ENCODE measurements at places on chromosomes 13 and 19.
A peak's percentile ranks its signal among the peaks of the same experiment; 100 is the strongest.

- no peak for DNase-seq
Observed at GRCh38 chr13:21777813-21778212, 106.9 kb downstream of the FGF9 start.

- no peak for DNase-seq
Observed at GRCh38 chr19:41769608-41770007, 14.3 kb downstream of the CEACAM6 start.

DNA sequence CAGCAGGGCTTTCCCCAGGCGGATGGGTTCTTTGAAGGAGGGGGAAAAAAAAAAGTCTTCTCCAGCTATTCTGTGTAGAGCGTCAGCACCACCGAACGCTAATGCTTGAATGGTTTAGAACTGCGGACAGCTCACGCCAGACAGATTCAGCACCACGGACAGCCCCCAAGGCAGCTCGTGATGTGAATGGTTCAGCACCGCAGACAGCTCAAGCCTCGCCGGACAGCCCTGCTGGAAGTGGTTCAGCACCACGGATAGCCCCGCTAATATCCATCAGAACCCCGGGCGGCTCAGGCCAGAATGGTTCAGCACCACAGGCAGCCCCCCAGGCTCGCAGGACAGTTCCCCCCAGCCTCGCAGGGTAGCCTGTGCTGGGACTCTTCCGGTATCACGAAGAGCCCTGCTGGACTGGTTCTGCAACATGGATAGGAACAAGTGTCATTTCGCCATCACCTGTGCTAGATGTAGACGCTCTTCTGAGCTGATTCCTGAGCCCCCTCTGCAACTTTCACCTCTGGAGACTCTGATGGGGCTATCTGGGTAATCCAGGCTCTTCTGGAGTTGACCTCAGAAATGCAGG is 4.9 kb upstream of the SMIM17 start:
- peak; percentile 88 for DNase-seq

GRCh38 chr19:48992581-48993174 is 431 bp downstream of the GYS1 start:
- peak; percentile 33 for DNase-seq

- DNase-seq, result no peak
Observed at GRCh38 chr13:46149272-46150133, 32.5 kb downstream of the LCP1 start.

DNA sequence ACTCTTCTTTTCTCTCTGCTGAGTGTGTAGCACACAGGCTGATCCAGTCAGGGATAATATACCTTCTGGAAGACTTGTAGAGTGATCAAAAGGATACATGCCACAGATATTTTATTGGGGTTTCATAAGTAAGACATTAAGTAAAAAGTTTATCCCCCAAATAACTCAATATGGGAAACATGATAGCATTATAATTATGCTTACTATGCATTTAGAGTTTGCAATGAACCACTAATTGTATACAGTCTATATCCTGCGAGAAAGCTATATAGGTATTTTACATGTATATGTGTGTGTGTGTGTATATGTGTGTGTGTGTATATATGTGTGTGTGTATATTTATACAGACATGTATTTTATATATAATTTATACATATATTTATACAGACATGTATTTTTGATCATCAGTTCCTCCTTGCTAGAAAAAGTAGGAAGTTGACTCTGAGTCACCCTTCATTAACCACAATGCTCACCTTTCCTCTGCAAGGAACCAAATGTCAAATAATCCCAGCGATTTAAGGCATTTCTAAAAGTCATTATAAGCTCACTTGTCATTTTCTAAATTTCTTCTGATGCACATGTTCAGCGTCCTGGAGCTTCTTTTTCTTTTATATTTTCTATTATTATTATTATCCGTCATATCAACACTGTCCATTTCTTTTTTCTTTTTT is 312.5 kb upstream of the OBI1 start:
- DNase-seq, result no peak

DNA sequence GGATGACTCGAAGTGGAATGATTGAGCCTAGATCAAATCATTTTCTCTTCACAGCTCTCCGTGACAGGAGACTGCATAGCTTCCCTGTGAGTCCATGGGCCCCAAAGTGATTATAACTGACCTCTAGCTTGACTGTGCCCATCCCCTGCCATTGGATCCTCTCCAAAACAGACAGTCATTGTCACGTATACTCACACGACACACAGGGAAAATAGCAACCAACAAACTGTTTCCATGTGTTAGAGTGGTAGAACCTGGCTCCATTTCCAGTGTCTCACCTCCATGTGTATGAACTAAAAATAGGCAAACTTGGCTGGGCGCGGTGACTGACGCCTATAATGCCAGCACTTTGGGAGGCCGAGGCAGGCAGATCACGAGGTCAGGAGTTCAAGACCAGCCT is 48.8 kb upstream of the NPAS1 start:
- no peak for DNase-seq

DNA sequence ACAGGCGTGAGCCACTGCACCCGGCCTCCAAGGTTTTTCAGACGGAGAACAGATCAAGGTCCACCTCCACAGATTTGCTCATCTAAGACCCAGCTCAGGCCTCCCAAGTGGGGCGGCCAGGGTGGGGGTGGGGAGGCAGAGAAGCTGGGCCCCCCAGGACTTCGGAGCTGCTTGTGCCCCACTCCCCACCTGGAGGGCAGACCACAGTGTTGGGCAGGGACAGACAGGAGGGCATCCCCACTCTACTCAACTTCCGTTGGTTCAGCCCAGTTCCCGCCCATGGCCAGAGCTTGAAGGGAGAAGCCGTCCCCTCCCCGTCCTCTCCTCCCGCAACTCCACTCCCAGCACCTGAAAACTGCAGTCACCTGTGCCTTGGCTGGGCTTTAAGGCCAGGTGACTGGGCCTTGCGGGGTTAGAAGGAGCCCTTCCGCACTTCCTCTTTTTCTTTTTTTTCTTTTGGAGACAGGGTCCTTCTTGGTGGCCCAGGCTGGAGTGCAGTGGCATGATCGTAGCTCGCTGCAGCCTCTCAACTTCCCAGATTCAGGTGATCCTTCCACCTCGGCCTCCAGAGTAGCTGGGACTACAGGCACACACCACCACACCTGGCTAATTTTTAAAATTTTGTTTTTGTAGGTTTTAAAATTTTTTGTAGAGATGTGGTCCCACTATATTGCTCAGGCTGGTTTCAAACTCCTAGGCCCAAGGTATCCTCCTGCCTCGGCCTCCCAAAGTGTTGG is 734 bp upstream of the LRRC8E start:
- DNase-seq, result no peak

- no peak for DNase-seq
Observed at GRCh38 chr19:53876651-53877224, 5.3 kb upstream of the PRKCG start.

DNA sequence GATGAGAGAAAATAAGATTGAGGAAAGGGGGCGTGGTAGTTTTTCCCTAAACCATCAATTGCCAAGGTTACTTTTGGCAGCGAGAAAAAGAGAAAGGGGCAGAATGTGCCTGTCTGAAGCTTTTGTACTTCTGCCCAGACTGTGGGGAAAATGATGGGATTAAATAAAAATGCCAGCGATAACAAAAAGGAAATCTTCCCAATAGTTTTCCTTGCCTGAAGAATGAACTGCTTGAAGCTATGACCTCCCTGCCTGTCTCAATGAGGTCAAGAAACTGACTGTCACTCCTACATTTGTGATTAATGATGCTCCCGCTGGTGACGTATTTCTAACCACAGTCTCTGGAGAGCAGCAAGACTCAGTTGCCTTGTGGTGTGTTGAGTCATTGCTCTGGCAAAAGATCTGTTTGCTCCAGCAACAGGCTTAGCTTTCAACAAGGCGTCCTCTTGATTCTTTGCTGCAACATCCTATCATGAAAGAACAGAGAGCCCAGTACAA is 1051.5 kb downstream of the DIAPH3 start:
- peak; percentile 20 for DNase-seq

DNA sequence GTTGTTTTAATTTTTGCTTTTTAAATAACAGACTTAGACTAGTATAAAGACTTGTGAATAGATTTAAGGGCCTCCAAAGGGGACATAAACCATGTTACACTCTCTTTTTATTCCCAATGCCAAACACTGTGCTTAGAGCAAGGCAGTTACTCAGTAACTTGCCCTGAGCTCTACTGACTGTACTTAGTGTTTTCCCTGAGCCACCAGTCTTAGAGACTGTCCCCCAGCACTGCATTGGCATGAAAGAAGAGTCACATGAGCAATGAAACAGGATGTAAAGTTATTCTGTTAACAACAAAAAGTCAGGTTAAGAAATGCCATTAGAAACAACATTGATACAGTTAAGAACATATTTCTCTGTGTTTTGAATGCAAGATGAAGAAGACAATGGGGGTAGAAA is 187.9 kb downstream of the TBC1D4 start:
- DNase-seq, result no peak

DNA sequence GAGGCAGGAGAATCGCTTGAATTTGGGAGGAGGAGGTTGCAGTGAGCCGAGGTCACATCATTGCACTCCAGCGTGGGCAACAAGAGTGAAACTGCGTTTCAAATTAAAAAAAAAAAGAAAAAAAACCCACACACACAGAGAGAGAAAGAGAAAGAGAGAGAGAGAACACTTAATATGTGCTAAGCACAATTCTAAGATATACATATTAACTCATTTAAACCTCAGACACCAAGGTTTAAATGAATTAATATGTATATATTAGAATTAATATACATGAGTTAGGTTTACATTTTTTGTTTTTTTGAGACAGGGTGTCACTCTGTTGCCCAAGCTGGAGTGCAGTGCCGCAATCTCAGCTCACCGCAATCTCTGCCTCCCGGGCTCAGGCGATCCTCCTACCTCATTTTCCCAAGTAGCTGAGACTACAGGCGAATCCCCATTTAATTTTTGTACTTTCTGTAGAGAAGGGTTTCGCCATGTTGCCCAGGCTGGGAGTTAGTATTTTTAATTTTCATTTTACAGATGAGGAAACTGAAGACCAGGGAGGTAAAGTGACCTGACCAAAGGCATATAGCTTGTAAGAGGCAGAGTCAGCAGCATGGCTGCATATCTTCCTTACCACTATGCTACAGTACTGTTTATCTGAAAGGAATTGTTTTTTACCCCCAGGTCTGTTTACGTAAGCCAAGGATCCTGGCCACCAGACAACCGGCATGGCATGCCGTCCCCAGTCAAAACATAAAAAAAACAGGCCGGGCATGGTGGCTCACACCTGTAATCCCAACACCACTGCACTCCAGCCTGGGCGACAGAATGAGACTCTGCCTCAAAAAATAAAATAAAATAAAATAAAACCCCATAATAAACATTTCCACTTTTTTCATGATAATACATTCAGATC is 2.3 kb downstream of the SYMPK start:
- DNase-seq, result no peak
